ENCODE measurements at places on chromosomes 1 and 21.

GRCh38 chr1:192445839-192446489 lies 129.2 kb downstream of the RGS21 start:
- DNase-seq: peak; percentile 30

DNA sequence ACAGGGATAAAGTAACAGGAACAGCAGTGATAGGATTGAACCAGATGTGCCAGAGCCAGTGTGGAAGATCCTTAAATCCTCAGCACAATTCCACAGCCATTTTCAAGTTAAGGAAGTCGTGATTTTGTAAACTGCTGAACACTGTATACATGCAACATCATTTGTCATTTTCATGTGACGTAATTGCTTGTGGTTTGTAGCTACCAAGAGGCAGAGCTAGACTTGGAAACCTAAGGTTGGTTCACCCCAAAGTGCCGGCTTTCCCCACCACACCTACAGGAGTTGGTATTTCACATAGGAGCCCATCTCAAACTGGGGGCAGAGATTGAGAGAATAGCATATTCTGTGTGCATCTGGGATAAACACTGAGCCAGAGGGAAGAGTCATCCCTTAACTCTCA lies 113.9 kb downstream of the CAPN8 start:
- no peak for DNase-seq

GRCh38 chr1:119254067-119254720 lies 113.7 kb upstream of the WARS2 start:
- no peak for DNase-seq

DNA sequence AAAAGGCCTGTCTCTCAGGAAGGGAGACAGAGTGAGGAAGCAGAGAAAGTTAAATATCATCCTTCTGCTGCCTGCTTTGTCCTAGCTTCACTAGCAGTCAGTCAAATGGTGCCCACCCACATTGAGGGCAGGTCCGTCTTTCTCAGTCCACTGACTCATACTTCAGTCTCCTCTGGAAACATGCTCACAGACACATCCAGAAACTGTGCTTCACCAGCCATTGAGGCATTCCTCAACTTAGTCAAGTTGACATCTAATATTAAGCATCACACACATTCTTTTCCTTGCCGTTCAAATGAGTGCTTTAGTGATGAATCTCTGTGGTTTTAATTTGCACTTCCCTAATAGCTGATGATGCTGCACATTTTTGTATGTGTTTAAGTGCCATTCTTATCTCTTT lies 777.8 kb upstream of the PRMT6 start:
- DNase-seq: peak; percentile 28

DNA sequence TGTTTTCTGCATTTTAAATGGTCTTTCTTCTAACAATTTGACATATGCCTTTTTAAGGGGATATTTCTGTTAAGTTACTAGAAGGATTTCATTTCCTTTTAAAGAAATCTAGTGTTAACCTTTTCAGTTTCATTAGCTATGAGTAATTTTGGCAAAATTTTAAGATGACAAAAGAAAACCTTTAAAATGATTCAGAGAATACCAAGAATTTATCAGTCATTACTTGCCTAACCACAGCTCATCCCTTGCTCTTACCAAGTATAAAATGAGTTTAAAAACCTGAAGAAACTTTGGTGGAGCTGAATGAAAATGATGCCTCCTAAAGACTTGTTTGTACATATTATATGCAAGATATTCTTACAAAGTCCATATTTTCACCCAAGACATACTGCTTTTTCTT lies 101.7 kb downstream of the NEK7 start:
- no peak for DNase-seq

DNA sequence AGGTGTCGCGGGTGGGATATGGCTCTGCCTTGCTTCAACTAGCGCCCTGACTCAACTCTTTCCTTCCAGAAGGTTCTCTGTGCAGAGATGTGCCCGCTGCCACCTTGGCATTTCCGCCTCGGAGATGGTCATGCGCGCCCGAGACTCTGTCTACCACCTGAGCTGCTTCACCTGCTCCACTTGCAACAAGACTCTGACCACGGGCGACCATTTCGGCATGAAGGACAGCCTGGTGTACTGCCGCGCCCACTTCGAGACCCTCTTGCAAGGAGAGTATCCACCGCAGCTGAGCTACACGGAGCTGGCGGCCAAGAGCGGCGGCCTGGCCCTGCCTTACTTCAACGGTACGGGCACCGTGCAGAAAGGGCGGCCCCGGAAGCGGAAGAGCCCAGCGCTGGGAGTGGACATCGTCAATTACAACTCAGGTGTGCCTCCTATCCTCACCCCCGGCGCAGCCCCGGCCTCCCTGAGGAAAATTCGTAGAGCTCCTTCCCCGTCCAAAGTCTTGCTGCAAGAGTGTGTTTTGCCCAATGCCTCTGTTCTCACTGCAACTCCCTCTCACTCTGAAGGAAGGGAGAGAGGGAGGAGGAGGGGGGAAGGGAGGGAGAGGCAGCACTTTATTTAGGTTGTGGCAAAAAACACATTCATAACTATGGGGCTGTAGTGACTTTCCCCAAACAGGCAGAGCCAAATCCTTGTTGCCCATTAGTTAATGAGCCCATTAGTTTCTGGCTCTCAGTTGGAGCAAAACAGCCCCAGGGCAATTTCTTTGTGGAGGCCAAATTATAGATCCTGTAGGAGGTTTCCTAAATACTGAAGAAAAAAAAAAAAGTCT lies 4.3 kb downstream of the LHX9 start:
- DNase-seq: no peak

DNA sequence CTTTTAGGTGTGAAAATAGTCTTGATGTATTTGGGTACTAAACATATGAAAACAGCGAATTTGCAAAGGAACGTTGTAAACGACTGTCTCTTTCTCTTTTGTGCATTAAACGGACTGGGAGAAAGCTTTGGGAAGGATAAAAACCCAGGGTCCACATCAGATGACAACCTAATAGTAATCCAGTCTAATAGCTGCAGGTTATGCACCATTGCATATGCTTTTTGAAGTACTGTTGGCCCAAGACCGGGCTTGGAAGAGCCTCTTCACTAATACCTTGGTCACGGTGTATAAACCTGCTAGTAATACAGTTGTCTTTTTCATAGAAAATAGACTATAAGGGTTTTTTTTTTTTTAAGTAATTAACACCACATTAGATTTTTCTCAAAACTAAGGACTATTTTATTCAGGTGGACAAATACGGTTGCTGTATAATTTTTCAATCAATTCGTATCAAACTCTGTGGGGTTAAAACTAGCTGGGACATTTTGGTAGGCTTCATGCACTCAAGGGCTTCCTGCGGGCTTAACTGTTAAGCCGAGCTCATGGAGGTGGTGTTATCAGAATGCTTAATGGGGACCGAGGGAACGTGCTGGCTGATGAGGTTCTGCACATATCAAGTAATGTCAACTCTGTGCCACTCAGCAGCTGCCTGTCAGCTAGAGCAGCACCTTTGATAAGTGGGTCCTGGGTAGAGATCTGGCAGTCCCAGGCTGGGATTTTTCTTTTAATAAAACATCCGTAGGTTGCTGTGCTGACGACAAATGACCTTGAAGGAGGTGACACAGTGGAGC lies 2.1 kb downstream of the RYR2 start:
- no peak for DNase-seq

DNA sequence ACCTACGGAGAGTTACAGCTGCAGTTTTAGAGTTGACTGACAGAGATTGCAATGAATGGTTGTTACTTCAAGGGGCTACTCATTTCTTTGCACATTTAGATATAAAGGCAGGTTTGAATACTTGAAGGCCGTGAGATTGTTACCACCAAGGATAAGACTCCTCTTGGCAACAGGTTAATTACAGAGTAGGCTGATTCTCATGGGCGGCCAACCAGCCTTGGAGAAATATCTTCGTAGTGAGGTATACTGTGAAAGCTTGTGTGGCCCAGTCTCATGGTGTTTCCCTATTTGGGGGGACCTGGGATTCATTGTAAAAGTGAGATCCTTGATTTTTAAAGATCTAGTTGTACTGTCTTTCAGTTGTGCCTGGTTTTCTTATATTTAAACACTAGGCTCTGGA lies 103.2 kb upstream of the OLFM3 start:
- peak; percentile 54 for DNase-seq

- DNase-seq: no peak
Observed at GRCh38 chr1:201362906-201363305, 14.6 kb downstream of the TNNT2 start.

DNA sequence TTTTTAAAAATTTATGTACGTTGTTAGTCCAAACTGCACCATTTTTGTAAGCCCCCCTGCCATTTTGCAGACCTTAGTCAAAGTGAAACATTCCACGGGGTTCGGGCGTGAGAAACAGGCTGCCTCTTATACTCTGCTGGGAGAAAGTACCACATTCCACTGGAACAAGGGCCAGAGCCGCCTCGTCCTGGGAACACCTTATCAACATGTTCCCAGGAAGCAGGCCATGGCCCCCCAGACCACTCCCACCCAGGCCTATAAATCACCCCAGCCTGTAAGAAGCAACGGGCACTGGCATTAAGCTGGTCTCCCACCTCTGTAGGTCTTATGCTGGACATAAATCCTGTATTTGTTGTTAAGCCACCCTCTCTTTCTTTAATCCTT lies 854 bp upstream of the ZRANB2 start:
- DNase-seq: peak; percentile 6

DNA sequence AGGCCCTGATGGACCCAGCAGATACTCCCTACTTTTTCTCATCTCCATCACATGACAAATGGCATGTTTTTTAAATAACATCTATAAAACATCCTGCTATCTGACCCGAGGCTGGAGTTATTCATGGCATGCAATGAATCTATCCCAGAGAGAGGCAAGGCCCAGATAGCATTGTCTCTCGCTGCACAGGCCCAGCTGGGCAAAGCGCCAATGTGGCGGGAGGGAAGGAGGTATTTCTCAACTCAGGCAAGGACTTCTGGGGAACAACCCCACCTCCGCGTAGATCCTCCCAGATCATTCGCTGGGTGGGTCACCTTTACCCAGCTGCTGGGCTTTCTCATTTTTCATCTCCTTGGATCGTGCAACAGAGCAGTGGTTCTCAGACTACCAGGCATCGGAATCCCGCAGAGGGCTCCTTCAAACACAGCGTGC lies 59.8 kb downstream of the ERG start:
- DNase-seq: peak; percentile 86

- DNase-seq: no peak
Observed at GRCh38 chr1:44566281-44567046, 107.8 kb downstream of the TMEM53 start.

- DNase-seq: peak; percentile 71
Observed at GRCh38 chr1:6259491-6260362, 1.2 kb downstream of the GPR153 start.

GRCh38 chr21:37412603-37413360 lies 46.2 kb downstream of the DYRK1A start:
- no peak for DNase-seq

GRCh38 chr1:240351690-240352089 lies 260.0 kb downstream of the FMN2 start:
- DNase-seq: no peak

DNA sequence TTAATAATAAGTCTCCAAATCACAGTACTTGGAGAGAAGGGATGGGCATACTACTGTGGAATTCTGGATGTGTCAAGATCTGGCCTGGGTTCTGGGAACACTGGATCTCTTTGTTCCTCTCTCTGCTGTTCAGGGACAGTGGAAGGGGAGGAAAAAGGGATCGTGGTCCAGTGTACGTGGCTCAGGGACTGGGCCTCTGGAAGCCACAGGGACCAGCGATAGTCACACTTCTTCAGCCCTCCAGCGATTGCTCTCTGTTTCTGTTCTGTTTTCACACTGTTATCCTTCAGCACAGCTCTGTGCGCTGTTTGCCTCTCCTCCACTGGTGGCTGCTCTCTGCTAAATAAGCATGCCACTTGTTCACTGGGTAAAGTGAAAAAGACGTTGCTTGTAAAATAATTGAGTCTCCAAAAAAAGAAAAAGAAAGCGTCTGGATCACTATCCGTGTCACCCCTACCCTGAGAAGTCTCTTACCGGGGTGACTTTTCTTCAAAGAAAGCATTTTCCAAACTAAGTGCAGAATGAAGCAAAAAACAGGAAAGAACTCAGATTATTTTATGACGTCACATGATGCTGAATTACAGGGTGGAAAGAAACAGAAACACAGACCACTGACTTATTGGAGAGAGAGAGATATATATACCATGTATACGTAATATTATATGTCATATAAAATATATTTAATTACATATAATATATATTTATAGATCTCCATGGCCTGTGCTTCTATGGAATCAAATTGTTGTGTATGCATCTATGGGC lies 279.4 kb downstream of the RGS7 start:
- DNase-seq: no peak

DNA sequence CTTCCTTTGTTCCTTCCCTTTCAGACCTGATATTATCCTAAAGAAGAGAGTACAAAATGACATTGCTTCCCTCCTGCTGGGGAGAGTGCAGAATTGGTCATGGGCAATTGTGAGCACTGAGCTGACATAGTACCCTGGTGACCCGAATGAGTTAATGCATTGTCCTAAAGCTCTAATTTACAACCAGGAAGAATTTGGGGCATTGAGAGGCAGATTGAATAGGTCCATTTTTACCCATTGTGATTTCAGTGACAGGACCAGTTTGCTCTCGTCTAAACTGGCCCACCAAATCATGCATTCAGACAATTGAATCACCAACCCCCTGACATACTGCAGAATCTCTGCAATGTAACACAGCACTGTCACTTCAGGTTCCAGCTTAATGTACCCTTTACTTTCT lies 497.4 kb downstream of the DPYD start:
- DNase-seq: no peak

DNA sequence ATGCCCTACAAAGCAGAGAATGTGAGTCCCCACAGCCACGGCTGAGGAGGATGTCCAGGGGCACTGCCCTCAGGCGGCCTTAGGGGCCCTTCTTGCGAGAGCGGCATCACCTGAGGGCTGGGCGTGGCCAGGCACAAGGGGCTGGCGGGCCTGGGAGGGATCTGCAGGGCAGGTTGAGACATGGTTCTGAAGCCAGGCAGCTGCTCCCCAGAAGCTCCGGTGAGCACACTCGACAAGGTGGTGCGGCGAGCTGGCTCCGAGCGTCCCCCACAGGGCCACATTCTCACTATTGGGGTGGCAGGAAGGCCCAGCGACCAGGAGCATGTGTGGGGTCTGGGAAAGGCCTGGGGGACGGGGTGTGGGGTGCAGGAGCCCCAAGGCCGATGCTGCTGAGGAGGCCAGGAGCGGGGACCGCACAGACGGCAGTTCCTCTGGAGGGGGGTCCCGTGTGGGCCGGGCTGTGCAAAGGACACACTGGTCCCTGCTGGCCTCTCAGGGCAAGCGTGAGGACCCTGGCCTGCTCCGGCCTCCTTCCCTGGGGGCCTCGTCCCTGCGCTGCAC lies 47.2 kb downstream of the MORN1 start:
- no peak for DNase-seq

DNA sequence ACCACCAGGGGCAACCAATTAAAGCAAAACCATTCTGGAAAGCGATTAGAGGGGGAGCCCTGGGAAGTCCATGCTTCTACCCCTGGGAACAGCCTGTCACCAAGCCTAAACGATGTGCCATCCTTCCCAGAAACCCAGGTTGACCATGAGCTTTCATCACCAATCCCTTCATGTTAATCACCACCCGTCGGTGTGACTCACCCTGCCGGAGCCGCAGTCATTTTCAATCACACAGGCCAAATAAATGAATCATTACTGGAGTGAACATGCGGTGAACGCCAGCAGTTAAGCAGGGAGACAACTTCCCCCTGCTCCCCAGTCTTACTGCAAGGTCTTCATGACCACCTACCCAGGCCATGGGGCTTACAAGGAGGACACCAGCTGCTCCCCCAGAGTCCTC lies 308.8 kb downstream of the AJAP1 start:
- peak; percentile 72 for DNase-seq
